Body of pancreas (tissue), 4 donors: ENCODE measurements at places on chromosomes 6 and 20. TPM values are rescaled to one million over a fixed set of nuclear protein-coding genes. Genes with fewer than 3 reads are reported as not detected.

GRCh38 chr6:70363741-70364493, 49.4 kb upstream of the FAM135A start:
- no peaks in the 10 kb centered on the region for H3K36me3 ChIP-seq
- H3K4me1 ChIP-seq, result peaks cover 10% of the 10 kb centered on the region
- DNase-seq, result peak; percentile 57
- H3K27ac ChIP-seq, result peak overlapping the region; percentile 66
- H3K4me3 ChIP-seq, result no peak overlapping the region
- H3K27me3 ChIP-seq, result no peaks in the 10 kb centered on the region

GRCh38 chr20:2815242-2815900, 584 bp downstream of the C20orf141 start:
- DNase-seq, result no peak
- H3K4me3 ChIP-seq, result no peak overlapping the region
- H3K27me3 ChIP-seq, result peaks cover 2% of the 10 kb centered on the region
- H3K4me1 ChIP-seq, result no peaks in the 10 kb centered on the region
- H3K27ac ChIP-seq, result no peak overlapping the region

DNA sequence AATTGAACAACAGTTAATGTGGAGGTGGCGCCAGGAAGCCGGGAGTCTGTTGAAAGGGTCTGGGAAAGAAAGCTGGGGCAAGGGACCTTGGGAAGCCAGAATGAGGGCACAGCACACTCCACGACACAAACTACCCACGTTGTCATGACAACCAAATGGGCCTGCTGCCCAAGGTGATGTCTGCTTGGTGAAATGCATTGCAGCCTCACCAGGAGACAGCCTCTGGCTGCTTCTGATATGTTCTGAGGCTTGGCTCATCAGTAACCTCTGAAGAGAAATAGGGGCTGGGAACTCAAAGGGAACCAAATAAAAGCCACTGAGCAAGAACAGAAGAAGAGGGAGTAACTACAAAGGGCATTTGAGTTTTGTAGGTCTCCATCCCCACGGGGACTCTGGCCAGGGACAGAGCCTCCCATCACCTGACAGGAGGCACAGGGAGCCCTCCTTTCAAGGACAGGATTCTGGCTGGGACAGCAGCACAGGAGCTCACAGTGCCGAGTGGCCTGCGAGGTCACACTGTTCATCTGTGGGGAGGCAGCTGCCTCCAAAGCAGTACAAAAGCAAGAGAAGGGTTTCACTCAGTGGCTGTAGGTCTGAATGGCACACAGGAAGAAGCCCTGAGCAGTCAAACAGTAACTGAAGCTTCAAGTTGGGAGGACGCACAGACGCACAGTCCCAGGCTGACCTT, 44.6 kb upstream of the KCNK16 start:
- no peaks in the 10 kb centered on the region for H3K27me3 ChIP-seq
- H3K4me1 ChIP-seq, result peaks cover 3% of the 10 kb centered on the region
- no peak overlapping the region for H3K4me3 ChIP-seq

DNA sequence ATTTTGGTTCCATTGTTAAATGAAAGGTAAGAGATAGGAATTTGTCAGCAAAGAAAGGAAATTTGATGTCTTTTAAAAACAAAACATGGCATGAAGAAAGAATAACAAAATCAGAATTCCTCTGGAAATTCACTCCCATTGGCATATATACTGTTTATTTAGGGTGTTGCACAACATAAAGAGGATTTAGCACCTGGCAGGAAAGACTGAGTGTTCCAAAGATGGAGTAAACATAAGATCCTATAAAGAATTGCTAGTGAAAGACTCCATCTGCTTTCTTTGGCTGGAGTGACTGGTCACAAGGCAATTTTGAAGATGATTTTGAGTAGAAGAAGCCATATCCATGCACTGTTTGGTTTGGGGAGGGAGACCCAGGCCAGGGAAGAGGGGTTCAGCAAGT, 62.4 kb downstream of the CD24 start:
- no peaks in the 10 kb centered on the region for H3K4me1 ChIP-seq
- no peaks in the 10 kb centered on the region for H3K27me3 ChIP-seq
- no peak overlapping the region for H3K27ac ChIP-seq

DNA sequence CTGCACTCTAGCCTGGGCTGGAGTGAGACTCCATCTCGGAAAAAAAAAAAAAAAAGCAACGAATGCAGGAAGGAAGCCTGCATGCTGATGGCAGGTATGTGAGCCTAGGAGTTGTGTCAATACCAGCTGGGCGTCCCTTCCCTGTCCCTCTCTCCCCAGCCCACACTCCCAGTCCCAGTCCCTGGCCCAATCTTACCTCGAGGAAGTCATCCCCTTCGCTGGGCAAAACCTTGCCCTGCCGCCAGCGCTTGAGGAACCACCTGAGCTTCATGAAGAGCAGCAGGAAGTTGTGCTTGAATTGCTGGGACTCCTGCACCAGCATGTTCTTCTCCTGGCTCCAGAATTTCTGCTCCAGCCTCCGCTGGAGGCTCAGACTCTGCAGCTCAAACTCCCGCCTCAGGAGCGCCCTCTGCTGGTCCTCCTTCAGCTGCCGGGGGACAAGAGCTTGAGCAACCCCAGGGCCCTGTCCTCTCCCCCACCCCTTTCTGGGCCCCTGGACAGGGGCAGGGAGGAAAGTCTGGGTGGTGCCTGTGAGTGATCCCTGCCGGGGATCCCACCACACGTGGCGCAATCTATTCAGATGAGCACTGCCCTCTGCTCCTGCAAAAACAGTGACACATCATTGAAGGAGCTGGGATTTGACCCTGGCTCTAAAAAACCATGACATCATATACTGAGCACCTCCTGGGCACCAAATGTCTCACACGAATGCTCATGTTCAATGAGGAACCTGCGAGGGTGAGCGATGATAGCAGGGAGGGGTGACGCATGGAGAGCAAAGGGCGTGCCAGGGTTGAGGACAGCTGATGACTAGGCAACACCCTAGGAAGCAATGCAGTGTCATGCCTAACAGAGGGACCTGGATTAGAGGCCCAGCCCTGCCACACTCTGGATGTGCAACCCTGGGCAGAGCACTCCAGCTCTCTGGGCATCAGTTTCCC, 35.0 kb upstream of the DSN1 start:
- DNase-seq, result peak; percentile 56
- no peaks in the 10 kb centered on the region for H3K4me1 ChIP-seq
- H3K27ac ChIP-seq, result no peak overlapping the region
- H3K27me3 ChIP-seq, result no peaks in the 10 kb centered on the region
- peaks cover 4% of the 10 kb centered on the region for H3K36me3 ChIP-seq

DNA sequence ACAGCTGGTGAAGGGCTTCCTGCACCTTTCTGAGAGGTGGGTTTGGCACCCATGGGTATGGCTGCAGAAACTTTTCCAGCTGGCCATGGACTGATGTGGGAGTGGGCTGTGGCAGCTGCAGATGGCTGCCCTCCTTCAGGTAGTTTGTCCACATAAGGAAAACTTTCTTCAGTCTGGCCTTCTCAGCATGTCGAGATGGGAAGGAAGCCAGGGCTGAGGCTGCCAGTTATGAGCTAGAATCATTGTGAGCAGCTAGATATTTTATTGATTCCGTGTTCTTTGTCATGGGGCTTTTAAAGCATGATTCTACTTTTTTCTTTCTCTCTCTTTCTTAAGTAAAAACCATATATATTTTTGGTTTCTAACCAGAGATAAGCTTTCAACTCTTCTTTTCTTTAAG, 16.6 kb downstream of the NKX2-4 start:
- H3K27ac ChIP-seq, result no peak overlapping the region
- DNase-seq, result peak; percentile 36
- no peak overlapping the region for H3K4me3 ChIP-seq
- H3K27me3 ChIP-seq, result no peaks in the 10 kb centered on the region

DNA sequence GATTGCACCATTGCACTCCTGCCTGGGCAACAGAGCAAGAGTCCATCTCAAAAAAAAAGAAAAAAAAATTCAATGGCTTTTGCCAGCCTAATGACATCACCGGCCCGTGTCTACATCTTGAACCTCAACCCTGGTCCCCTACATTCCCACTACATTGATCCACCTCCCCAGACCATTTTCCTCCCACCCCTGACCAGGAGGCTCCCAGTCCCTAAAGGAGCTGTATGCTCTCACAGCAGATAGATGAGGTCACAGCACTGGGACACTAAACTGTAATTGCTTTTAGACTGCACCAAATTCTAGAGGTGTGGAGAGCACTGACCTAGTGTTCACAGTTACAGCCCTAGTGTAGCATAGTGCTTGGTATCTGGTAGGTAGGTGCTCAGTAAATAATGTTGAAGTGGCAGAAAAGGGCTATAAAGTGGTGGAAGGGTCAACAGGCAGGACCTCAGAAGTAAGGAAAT, 10.7 kb downstream of the TGIF2 start:
- no peak overlapping the region for H3K4me3 ChIP-seq
- H3K4me1 ChIP-seq, result no peaks in the 10 kb centered on the region
- H3K36me3 ChIP-seq, result peaks cover 14% of the 10 kb centered on the region
- H3K27me3 ChIP-seq, result no peaks in the 10 kb centered on the region
- DNase-seq, result no peak

- no peaks in the 10 kb centered on the region for H3K27me3 ChIP-seq
- no peak overlapping the region for H3K27ac ChIP-seq
- no peak for DNase-seq
- H3K4me3 ChIP-seq, result no peak overlapping the region
- H3K4me1 ChIP-seq, result no peaks in the 10 kb centered on the region
Measured at GRCh38 chr6:455006-455585, 63.5 kb downstream of the IRF4 start.

GRCh38 chr6:142822383-142822782, 122.6 kb downstream of the HIVEP2 start:
- peaks cover 33% of the 10 kb centered on the region for H3K4me1 ChIP-seq
- H3K27me3 ChIP-seq, result no peaks in the 10 kb centered on the region
- no peak overlapping the region for H3K27ac ChIP-seq
- H3K4me3 ChIP-seq, result no peak overlapping the region
- DNase-seq, result no peak

GRCh38 chr6:11333132-11333849, 100.8 kb upstream of the NEDD9 start:
- no peaks in the 10 kb centered on the region for H3K27me3 ChIP-seq
- no peak overlapping the region for H3K4me3 ChIP-seq
- H3K36me3 ChIP-seq, result no peaks in the 10 kb centered on the region

DNA sequence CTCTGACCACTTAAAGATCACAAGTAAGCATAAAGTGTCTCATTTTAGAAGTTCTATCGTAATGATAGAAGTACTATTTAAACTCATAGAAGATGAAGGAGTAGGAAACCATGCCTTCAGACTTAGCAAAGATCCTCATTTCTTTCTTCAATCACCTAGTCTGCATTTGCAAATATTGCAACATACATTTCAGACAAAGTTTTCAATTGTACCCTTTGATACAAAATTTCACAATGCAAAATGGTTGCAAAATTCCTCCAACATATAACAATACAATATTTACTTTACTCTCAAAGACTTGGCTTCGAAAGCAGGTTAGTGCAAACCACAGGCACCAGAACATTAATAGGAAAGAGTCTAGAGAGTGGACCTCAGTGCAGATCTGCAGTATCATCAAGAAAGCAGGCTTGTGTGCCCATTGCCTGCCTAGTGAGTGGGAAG, 16.1 kb upstream of the ROS1 start:
- H3K27me3 ChIP-seq, result no peaks in the 10 kb centered on the region
- H3K27ac ChIP-seq, result no peak overlapping the region
- no peak for DNase-seq
- no peaks in the 10 kb centered on the region for H3K4me1 ChIP-seq

- no peak overlapping the region for H3K4me3 ChIP-seq
- H3K4me1 ChIP-seq, result peaks cover 6% of the 10 kb centered on the region
- H3K27ac ChIP-seq, result no peak overlapping the region
- H3K36me3 ChIP-seq, result no peaks in the 10 kb centered on the region
- H3K27me3 ChIP-seq, result no peaks in the 10 kb centered on the region
- DNase-seq, result no peak
Measured at GRCh38 chr6:113813142-113813541, 44.0 kb upstream of the MARCKS start.

- H3K36me3 ChIP-seq, result no peaks in the 10 kb centered on the region
- H3K27ac ChIP-seq, result peak overlapping the region; percentile 97
- H3K4me1 ChIP-seq, result peaks cover 30% of the 10 kb centered on the region
- DNase-seq, result no peak
- peak overlapping the region; percentile 67 for H3K4me3 ChIP-seq
Measured at GRCh38 chr6:85594197-85594930, 706 bp upstream of the SNX14 start.

The TBXT gene
- total RNA-seq, result not detected

The CCM2L gene
- total RNA-seq, result 3.4 TPM
